ENCODE measurements at places on chromosomes 2 and 18.

GRCh38 chr2:71282493-71282892 is 49.1 kb upstream of the ZNF638 start:
- no peak for DNase-seq

GRCh38 chr2:138962686-138963085 is 182.5 kb upstream of the NXPH2 start:
- DNase-seq, result no peak

DNA sequence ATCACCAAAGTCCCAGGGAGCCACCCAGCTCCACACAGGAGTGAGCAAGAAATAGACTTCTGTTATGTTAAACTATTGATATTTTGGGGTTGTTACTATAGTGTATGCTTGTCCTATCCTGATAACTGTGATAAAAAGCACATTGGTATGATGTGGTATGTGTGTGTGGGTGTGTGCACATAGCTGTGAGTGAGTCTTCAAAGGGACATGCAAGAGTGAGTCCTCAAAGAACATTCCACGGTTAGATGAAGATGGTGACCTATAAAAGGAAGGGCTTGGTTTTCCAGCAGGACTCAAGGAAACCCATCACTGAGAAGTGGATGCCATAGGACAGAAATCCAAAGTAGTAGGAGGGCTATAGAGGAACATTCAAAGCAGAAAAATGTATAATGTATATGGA is 342.9 kb downstream of the TSN start:
- DNase-seq, result no peak

GRCh38 chr2:66318009-66318561 is 116.8 kb upstream of the MEIS1 start:
- DNase-seq, result no peak

DNA sequence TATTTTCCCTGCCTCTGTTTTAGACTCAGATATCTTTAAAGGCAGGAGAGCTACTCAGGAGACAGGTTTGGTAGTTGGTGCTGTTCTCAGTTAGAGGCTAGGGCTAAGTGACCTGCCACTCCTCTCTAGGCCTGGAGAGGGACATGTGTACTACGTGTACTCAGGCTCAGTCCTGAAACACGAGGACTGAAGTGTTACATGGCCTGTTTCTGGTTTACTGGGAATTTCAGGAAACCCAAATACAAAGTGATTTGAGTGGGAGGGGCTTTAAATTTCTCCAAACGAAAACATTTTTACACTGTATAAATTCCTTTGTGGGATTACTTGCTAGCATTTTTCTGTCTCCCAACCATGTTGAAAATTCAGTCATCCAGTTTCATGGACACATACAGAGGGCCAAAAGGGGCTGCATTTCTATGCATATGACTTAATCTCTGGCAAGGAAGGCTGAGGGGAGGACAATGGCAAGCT is 343.3 kb downstream of the CYP26B1 start:
- DNase-seq, result no peak
